ENCODE measurements at places on chromosomes 12 and 14.

- DNase-seq, result no peak
Measured at GRCh38 chr12:71009430-71010142, 89.0 kb upstream of the PTPRR start.

DNA sequence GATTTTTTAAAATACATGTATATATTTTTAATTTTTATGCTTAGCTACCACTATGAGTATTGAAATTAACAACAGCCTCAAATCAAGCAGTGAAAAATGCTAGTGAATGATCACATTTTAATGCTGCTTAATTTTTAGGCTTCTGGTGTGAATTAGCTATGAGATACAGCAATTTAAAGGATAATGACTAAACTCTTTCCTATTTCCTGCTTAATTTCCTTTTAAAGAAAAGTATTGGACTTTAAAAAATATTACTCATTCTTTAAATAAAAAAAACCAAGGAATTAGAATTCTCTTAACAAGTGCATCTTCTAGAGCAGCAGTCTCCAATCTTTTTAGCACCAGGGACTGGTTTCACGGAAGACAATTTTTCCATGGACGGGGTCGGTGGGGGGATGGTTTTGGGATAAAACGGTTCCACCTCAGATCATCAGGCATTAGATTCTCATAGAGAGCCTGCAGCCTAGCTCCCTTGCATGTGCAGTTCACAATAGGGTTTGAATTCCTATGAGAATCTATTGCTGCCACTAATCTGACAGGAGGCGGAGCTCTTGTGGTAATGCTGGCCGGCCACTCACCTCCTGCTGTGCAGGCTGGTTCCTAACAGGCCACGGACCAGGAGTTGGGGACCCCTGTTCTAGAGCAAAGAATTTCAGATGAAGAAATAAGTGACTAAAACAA, 18.6 kb upstream of the NTN4 start:
- no peak for DNase-seq

DNA sequence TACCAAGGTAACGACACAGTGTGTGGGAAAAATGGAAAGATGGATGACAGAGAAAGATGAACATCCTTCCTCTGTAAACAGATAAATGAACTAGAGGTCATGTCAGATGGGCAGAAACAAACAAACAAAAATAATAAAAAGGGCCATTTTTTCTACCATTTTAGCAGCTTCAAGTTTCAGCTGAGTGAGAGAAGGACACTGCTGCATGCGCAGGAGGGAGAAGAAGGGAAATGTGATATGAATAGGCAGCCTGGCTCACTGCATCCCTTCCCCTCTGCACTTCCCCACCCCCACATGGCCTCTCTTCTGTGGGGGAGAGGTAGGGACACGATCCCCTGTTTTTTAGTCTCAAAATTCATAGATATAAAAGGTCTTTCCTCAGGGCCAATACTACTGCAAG, 492.0 kb downstream of the NELL2 start:
- DNase-seq, result no peak

GRCh38 chr12:49983892-49984291, 11.1 kb downstream of the AQP6 start:
- DNase-seq, result peak; percentile 91

DNA sequence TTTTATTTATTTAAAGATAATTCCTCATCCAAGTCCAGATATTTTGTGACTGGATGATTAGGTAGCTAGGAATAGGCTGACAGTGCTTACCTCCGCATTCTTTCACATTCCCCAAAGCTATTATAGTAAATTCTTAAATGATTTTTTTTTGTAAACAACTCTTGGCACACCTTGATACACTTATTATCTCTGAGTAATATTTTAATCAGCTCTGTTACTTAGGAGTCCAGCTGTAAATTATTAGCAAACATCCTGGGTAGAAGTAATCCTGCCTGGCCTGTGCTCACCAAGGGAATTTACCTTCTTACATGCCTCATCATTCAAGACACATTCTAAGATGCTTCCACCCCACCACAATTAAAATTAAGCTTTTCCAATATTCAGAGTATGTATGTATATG, 186.1 kb downstream of the SLC2A13 start:
- no peak for DNase-seq

GRCh38 chr14:93239869-93240677, 33.0 kb downstream of the UBR7 start:
- DNase-seq, result no peak

GRCh38 chr14:104390221-104390931, 189.2 kb upstream of the C14orf180 start:
- peak; percentile 49 for DNase-seq

DNA sequence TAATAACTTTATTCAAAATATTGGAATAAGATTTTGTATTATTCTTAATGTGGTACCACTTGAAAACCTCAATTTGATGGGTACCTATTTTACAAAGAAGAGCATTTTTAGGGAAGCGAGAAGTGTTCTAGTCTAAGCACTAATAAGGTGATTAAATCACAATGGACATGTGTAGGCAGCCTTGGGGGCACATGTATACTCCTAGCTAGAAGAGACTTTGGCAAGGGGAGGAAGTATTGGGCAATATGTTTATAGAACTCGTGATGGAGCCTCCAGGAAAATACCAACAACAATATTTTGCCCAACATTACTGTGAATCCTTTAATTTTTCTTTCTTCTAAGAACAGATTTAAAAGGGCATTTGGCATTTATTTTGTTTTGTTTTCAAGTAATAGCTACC, 280.3 kb downstream of the ADAMTS20 start:
- DNase-seq, result no peak

Measured in islet precursor cell (in vitro differentiated cells).